ENCODE measurements at places on chromosomes 6 and 20.

- DNase-seq = no peak
These were observed 113.2 kb upstream of the TENT5A start for GRCh38 chr6:81865712-81866111.

DNA sequence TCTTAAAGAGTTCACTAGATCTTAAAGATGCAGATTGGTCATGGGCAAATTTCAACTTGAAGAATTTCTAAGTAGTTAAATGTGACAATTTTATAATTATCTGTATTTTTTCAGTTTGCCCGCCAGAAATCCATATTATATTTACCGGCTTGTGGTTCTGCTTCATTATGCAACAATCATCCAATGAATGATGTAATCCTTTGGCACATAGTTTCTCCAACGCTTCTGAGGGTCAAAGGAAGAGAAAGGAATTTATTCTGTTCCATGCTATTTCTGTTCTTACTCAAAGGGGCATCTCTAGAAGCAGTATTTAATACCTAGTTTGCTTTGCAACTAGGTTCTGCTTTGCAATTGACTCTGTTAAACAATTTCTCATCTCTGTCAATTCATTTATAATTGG is 359.3 kb upstream of the PLCB4 start:
- no peak for DNase-seq

DNA sequence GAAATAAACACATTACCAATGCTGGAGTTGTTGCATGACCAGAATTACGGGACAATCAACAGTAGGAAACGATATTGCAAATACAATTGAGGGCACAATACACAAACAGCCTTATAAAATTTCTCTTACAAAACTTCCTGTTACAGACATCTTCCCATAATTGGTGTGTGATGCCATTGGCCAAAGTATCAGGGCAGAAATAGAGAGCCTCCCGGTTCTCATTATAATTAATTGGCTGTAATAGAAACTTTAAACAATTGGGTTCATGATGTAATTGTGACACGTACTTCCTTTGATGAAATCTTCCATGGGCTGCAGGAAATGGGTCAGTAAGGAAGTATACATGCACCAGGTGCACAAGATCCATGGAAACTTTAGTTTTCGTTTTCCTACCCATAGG is 40.3 kb upstream of the RALGAPA2 start:
- no peak for DNase-seq

GRCh38 chr6:89291256-89291819 is 23.8 kb downstream of the GABRR2 start:
- no peak for DNase-seq

- DNase-seq = no peak
These were observed 7.8 kb upstream of the CST3 start for GRCh38 chr20:23645575-23645974.

Data from sigmoid colon (tissue), 7 donors.